Activated T-cell treated with anti-CD3 and anti-CD28 coated beads for 4 hours (primary cell): ENCODE measurements at places on chromosomes 1 and 21.

- DNase-seq: peak; percentile 89
These were observed at the start of the genes EMC1 and MRTO4 for GRCh38 chr1:19251305-19252196. TSS of gene EMC1 (minus strand) at chr1:19251524. CDS start at chr1:19251509, 15 bp downstream. TSS of gene MRTO4 (plus strand) at chr1:19251805. CDS start at chr1:19251836, 31 bp downstream.

DNA sequence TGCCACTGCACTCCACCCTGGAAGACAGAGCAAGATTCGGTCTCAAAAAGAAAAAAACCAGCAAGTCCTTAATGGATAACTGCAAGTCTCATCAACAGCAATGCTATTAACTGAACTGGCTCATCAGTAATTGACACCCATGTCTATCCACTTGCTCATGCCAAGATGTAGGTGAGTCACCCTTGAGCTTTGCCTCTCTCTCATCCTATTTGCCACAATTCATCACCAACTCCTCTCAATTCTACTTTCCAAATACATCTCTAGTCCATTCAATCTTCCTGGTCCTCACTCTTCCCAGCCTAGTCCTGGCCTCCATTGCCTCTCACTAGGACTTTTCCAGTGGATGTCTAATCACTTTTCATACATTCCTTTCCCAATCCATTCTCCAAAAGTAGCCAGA lies 103.7 kb upstream of the PRMT6 start:
- no peak for DNase-seq

GRCh38 chr1:217534566-217534965 lies 96.3 kb downstream of the GPATCH2 start:
- DNase-seq: no peak

- DNase-seq: no peak
These were observed 10.8 kb downstream of the MYOM3 start for GRCh38 chr1:24100945-24101737.

DNA sequence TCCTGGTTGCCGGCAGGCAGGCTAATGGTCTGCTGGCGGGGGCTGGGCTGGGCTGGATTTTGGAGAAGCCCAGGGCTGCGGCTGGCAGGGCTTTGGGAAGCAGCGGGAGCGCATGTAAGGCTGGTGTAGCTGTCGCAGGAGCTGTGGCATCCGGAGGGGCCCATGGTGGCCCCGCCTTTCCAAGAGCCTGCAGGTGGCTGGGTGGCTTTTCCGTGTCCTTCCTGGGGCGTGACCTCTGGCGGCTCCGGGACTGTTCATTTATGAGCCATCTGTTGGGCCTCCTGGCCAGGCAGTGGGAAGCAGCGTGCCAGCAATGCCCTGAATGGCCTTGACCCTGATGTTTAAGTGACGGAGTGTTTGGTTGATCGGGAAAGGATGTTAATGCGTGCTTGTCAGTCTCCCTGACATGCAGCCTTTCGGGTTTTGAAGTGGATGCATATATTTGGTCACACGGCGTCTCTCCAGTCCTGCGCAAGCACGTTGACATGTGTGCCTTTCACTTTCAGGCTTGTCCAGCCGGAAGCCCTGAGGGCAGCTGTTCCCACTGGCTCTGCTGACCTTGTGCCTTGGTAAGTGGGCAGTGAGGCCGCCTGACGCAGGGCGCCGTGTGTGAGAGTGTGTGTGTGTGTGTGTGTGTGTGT lies 38.5 kb downstream of the AGPAT3 start:
- DNase-seq: no peak

DNA sequence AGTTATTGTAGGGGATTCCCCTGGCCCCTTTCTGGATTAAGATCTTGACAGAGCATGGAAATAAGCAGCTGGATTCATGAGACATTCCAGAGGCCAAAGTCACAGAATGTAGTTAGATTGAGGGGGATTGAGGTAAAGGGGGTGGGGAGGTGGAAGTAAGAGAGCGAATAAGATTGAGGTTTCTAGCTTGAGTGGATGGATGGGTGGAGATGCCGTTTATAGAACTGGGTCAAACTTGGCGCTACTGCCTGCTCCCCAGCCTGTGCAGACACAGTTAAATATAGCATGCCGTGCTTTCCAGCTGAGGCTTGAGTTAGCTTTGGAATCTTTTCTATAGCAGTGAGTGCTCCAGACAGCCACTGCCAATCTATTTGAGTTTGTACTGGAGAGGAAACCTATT lies 85.7 kb downstream of the DYRK1A start:
- no peak for DNase-seq

GRCh38 chr1:73943270-73943669 lies 254.7 kb downstream of the LRRIQ3 start:
- DNase-seq: no peak

GRCh38 chr1:191134796-191135195 lies 657.1 kb upstream of the BRINP3 start:
- DNase-seq: no peak

GRCh38 chr1:66354311-66355201 lies 179.4 kb upstream of the SGIP1 start:
- no peak for DNase-seq

GRCh38 chr1:203992440-203992839 lies 80.5 kb upstream of the SOX13 start:
- no peak for DNase-seq

- no peak for DNase-seq
These were observed 155.6 kb upstream of the ZNF648 start for GRCh38 chr1:182217071-182217470.

DNA sequence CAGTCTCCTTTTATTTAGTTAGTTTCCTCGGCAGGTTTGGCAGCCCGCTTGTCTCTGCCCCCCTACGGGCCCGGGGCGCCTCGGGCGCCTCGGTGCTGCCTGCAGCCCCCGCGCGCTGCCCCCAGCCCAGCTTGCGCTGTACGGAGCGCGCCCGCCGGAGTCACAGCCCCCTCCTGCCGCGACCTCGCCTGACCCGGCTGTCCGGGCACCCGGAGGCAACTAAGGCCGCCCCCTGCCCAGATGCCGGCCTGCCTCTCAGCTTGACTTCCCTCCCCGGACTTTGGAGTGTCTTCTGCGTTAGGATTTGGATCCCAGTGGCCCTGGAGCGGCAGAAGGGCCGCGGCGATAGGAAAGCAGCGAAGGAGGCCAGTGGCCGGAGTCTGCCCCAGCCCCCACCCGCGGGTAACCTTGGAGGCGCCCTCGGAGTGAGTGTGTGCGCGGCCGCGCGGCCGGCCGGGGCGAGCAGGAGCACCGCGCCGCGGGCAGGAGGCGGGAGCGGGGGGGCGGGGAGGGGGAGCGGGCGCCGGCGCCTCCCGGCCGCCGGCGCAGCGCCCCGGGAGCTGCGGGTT lies 7.6 kb downstream of the CDKN2C start:
- DNase-seq: no peak

DNA sequence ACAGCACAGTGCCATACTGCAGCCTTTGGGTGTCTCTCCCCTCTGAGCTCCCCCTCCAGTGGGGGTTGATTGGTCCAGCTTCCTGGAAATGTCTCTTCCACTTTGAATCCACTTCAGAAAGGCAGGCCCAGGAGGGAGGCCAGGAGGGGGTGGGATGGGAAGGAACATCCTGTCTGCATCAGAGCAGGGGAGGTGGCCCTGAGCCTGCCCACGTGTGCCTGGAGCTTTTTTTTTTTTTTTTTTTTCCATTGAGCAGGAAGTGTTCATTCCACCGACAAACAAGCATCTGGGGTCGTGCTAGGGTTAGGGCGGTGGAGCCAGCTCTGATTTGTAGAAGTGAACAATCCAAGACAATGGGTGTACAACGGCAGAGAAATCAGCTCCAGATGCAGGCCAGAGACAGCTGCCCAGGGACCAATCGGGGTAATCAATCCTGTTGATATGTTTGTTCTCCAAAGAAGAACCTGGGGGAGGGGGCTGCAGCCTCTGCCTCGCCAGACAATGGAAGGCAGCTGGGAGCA lies 93.3 kb downstream of the SSBP3 start:
- no peak for DNase-seq

DNA sequence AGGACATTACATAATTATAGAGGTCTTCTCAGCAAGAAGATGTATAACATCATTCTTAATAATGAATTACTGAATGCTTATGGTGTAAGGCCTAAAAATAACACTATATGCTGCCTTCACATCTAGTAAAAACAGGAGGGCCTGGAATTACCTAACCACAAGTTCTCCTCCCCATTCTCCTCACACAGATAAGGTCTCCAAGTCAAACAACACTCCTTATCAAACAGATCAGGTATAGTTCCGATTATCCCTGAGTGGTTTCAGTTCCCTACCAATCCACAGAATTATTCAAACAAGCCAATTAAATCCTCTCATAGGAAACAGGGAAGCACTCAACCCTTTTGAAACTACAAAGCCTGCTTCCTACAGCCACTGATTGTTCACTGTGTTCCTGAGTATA lies 4.0 kb upstream of the AGBL4 start:
- DNase-seq: no peak

DNA sequence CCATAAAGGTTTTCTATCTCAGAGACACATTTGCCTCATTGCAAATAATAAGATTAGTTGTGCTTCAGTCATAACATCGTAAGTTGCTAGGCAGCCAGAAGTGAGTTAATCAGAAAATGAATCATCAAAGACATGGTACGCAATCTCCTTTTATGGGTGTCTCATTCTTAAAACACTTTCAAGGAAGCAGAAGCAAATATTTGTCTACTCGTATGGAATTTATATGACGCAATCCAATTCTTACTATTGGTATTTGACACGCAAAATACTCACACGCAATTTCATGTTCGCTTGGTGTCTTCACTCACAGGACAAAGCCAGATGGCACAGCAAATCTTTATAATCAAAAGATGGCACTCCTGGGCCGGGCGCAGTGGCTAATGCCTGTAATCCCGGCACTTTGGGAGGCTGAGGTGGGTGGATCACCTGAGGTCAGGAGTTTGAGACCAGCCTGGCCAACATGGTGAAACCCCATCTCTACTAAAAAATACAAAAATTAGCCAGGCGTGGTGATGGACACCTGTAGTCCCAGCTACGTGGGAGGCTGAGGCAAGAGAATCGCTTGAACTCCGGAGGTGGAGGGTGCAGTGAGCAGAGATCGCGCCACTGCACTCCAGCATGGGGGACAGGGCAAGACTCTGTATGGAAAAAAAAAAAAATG lies 56.4 kb downstream of the HLCS start:
- DNase-seq: no peak

DNA sequence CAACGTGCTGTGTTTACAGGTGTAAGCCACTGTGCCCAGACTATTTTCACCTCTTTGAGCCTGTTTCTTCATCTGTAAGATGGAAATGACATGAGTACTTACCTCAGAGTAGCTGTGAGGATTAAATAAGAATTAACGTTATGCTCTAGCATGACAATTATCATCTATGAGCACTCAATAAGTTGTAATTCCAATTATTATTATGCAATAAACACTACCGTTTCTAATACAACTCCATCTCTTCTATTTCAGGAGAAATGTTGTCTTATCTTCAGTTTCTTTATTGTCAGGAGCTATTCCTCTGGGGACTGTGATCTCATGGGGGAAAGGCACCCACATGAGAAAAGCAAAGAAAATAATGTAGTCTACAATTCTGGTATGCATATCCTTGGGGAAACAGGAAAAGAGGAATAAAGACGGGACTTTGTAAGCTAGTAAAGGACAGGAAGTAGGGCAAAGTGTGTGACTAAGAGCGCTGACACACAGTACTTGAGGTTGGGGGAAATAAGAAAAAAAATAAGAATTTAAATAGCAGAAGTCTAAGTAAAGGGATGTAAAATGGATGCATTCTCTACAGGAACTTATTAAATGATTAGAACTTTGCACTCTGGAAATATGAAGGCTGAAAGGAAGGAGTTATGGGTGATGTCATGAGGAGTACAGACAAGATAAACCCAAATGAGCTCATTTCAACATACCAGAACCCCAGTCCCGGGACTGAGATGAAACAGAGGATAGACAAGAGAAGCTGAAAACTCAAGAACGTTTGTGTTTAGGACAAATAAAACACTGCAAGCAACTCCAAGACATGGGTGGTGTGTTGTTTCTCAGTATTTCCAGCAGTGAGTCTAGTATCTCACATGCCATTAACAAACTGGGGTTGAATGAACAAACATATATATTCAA lies 9.8 kb downstream of the PHC2 start:
- DNase-seq: no peak

DNA sequence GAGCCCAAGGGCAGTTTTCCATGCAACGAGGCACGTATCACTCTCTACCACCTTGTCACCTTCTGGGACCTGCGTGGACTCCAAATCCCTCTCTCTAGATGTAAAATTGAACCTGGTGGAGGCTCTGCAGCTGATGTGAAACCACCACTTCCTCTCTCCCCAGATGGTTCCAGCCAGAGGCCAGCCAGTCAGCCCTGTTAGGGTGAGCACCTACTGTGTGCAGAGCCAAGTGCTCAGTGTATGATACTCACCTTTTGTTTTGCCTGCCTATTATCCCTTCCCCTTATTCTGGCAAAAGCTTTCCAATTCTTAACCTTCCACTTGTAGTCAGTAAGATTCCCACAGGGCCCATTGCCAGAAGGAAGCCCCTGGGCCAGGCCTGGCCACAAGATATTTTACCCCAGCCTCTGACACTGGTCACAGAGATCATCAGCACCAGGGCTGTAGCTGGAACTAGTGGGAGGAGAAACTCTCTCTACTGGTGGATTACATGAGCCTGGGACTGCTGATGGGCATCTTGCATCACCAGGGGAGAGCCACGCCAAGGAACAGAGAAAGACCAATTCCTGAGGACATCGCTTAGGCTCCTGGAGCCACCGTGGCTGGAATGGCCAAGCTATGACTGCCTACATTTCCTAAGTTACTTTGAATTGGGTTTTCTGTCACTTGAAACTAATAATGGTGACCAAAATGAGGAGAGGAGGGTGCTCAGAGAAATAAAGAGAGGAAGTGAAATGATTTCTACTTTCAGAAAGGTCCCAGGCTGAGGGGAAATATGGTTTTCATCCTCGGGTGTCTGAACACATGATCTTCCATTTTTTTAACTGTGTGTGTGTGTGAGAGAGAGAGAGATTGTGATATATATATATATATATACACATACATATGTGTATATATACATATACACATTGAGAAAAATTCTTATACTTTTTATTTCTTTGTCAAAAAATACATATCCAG lies 26.6 kb upstream of the RD3 start:
- DNase-seq: no peak

GRCh38 chr1:38671221-38671620 lies 188.4 kb downstream of the RRAGC start:
- DNase-seq: no peak

- peak; percentile 2 for DNase-seq
These were observed 3.8 kb downstream of the PTAFR start for GRCh38 chr1:28172713-28173150.

- no peak for DNase-seq
These were observed 39.7 kb upstream of the ETV3 start for GRCh38 chr1:157177733-157178394.

DNA sequence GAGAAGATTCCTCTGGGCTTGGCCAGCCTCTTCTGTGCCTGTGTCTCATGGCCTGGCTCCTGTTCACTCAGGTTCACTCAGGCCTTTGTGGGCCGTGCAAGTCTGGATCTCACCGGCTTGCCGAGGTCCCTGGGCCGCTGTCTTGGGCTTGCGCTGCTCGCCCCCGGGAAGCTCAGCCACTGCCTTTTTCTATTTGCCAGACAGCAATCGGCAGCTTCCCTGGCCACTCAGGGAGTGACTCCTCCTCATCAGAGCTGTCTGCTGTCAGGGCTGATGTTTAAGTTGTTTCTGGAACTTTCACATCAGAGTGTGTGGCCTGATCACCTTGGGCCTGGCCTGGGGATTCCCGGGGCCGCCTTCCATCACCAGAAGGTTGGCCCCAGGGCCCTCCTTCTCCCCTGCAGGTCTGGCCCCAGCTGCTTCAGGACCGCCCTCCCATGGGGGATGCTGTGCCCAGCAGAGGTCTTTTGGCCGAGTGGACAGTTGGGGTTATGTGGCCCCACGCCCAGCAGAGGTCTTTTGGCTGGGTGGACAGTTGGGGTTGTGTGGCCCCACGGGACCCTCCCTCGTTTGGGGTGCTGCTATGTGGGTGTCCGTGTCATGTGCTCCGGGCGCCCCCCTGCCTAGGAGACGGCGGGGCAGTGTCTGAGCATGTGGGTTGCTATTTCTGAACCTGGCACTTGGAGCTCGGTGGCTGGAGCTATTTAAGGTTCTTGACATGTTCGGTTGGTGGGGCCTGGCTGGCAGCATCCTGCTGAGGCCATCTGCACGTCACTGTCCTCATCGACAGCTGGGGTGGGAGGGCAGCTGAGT lies 12.5 kb downstream of the SLX9 start:
- no peak for DNase-seq
